DMS79 treated with DMSO at 0.1 percent for 48 hours (cell line): ENCODE measurements at places on chromosomes 7 and 10.

GRCh38 chr7:66356277-66356721 lies 151.2 kb downstream of the TPST1 start:
- DNase-seq: no peak

DNA sequence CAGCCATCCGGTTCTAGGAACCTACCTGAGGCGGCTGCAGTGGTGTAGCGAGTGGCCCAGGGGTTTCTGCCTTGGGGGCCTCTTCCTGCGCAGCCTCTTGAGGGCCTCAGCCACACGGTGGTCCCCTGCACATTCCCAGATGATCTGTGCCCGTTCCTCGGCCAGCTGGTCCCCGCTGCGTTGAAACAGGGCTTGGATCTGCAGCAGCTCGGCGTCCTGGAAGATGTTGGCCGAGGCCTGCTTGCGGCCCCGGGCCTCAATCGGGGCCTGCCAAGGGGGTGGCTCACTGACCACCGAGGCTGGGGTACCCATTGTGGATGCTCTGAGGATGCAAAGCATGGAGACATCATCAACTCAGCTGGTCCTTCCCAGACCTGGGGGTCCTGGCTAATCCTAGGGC lies 7.4 kb downstream of the AVPI1 start:
- DNase-seq: no peak

GRCh38 chr7:157660971-157661610 lies 324.3 kb downstream of the DNAJB6 start:
- no peak for DNase-seq

GRCh38 chr10:62224606-62225005 lies 44.0 kb downstream of the RTKN2 start:
- no peak for DNase-seq

GRCh38 chr10:71036297-71036966 lies 148.1 kb upstream of the PCBD1 start:
- DNase-seq: no peak

- DNase-seq: no peak
Measured at GRCh38 chr10:4181621-4182049, 396.6 kb upstream of the KLF6 start.

DNA sequence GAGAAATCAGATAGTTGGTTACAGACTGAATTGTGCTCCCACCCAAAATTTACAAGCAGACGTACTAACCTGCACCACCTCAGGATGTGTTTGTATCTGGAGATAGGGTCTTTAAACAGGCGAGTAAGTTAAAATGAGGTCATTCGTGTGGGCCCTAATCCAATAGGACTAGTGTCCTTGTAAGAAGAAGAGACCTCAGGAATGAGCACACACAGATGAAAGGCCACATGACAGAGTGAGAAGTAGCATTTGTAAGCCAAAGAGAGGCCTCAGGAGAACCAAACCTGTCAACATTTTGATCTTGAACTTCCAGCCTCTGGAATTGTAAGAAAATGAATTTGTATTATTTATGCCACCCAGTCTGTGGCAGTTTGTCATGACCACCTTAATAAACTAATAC lies 149.5 kb upstream of the VWC2 start:
- no peak for DNase-seq

DNA sequence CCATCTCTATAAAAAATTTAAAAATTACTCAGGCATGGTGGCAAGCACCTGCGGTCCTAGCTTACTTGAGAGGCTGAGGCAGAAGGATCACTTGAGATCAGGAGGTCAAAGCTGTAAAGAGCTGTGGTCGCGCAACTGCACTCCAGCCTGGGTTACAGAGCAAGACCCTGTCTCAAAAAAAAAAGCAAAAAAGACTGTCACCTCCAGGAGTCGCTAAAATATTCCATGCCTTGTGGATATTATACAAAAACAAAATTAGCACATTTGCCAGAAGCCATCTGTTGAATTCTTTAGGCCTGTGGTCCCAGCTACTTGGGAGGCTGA lies 87.0 kb upstream of the SDK1 start:
- DNase-seq: no peak

GRCh38 chr7:147999962-148000361 lies 590.6 kb upstream of the C7orf33 start:
- no peak for DNase-seq

DNA sequence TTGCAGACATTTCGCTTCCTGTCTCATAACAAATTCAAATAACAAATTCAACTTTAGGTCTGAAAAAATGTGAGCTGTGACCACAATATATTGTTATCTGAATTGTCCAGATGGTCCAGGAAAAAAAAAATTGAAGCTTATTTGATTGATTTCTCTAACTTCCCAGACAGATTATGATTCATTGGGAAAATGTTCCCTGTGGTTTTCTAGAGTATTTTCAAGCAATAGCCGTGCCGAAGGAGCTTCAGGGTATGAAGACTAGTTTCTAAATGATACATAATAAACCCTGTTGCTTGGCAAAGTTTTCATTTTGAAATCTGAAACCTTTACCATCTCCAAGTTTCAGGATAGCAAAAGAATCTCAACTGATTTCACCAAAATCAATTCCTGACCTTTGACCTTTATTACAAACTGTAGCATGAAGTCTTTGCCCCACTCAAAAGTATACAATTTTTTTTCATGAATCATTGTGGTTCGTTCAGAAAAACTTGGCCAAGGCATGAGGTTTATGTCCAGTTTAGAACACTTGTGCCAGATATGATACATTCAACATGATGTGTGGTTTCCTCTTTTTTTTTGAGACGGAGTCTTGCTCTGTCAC lies 109.9 kb downstream of the JCAD start:
- DNase-seq: no peak

DNA sequence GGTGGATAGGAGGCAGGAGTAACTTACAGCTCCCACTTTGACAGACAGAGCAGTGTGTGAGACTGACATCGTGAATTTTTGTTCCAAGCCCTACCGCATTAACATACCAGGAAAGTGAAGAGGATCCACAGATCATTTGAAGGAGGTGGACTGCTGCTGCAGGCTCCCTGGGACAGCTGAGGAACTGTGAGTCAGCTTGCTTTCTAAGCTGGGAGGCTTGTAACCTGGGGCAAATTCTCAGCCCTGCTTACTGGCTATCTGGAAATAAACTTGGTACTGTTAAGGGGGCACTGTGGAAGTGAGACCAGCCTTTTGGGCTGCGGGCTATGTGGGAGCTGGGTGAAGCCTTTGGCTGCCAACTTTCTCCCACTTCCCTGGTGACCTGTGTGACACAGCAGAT lies 1202.5 kb downstream of the DNAJB9 start:
- DNase-seq: no peak
